A375 (cell line): ENCODE measurements at places on chromosomes 7 and 10. TPM values are rescaled to one million over a fixed set of nuclear protein-coding genes. Genes with fewer than 3 reads are reported as not detected.

Gene SH3PXD2A
- total RNA-seq: 33.9 and 34.7 TPM in 2 replicates

Gene OPN4
- not detected in 2 replicates for total RNA-seq

Gene KIAA1217
- total RNA-seq: 18.7 and 31.8 TPM in 2 replicates

Gene SFXN2
- 7.7 and 13.6 TPM in 2 replicates for total RNA-seq

Gene PVRIG
- not detected in 2 replicates for total RNA-seq

Gene MEPCE
- total RNA-seq: 55.1 and 59.2 TPM in 2 replicates

Gene ACSM6
- not detected in 2 replicates for total RNA-seq

Gene GRID2IP
- 0.04 TPM in 1 of 2 replicates, not detected in the other for total RNA-seq

Gene SPDYE11
- not detected in 2 replicates for total RNA-seq

Gene STX1A
- 66.5 and 72.9 TPM in 2 replicates for total RNA-seq

Gene UNCX
- not detected in 2 replicates for total RNA-seq

Gene PSTK
- 7.8 and 8.3 TPM in 2 replicates for total RNA-seq

Gene MOGAT3
- total RNA-seq: not detected in 2 replicates

Gene TMEM140
- 1.8 and 2.9 TPM in 2 replicates for total RNA-seq

Gene C10orf105
- total RNA-seq: not detected in 2 replicates

Gene CALN1
- total RNA-seq: 0.08 TPM in 1 of 2 replicates, not detected in the other

Gene TFR2
- 0.04 TPM in 1 of 2 replicates, not detected in the other for total RNA-seq

Gene ZPBP
- total RNA-seq: not detected in 2 replicates

Gene APBB1IP
- total RNA-seq: not detected in 2 replicates

Gene SLC26A5
- not detected in 2 replicates for total RNA-seq

Gene FLNC
- 0.03 TPM in 1 of 2 replicates, not detected in the other for total RNA-seq

Gene STEAP2
- 0.64 and 2.5 TPM in 2 replicates for total RNA-seq

Gene MYO1G
- total RNA-seq: 0.08 and 0.13 TPM in 2 replicates

Gene MPLKIP
- total RNA-seq: 42.5 and 49.0 TPM in 2 replicates

Gene GALNT17
- total RNA-seq: 0.08 TPM in 1 of 2 replicates, not detected in the other

Gene RASSF4
- total RNA-seq: 1.7 and 2.6 TPM in 2 replicates
